ENCODE measurements at places on chromosomes 1 and 21. TPM values are rescaled to one million over a fixed set of nuclear protein-coding genes. Genes with fewer than 3 reads are reported as not detected.

LMX1A gene
- not detected for total RNA-seq

SLC9C2 gene
- not detected for total RNA-seq

OR2L13 gene
- total RNA-seq: not detected

ITLN1 gene
- not detected for total RNA-seq

SRGAP2C gene
- total RNA-seq: 19.3 TPM

KRTAP13-2 gene
- not detected for total RNA-seq
